ENCODE measurements at places on chromosomes 5 and 9.

- DNase-seq: peak; percentile 12
Observed at GRCh38 chr9:88991066-88992034, at the start of gene S1PR3. Gene S1PR3 (plus strand): TSS chr9:88991468. CDS start chr9:89001201, 9,733 bp downstream.

GRCh38 chr5:8871446-8871845, 674.4 kb downstream of the SEMA5A start:
- DNase-seq: no peak

GRCh38 chr5:56175488-56175887, 57.6 kb downstream of the ANKRD55 start:
- DNase-seq: no peak

GRCh38 chr5:122749886-122750285, 25.0 kb upstream of the SNX2 start:
- DNase-seq: no peak

Data from CD4-positive, alpha-beta T cell treated with Interferon alpha-2 for 1 hour (primary cell).